ENCODE measurements at places on chromosomes 4 and X.

GRCh38 chr4:150310159-150310895, 232.1 kb downstream of the DCLK2 start:
- H3K27me3 ChIP-seq = no peaks in the 10 kb centered on the region
- DNase-seq = no peak
- no peaks in the 10 kb centered on the region for H3K4me1 ChIP-seq
- peaks cover 24% of the 10 kb centered on the region for H3K36me3 ChIP-seq
- no peak overlapping the region for H3K27ac ChIP-seq
- H3K4me3 ChIP-seq = no peak overlapping the region

DNA sequence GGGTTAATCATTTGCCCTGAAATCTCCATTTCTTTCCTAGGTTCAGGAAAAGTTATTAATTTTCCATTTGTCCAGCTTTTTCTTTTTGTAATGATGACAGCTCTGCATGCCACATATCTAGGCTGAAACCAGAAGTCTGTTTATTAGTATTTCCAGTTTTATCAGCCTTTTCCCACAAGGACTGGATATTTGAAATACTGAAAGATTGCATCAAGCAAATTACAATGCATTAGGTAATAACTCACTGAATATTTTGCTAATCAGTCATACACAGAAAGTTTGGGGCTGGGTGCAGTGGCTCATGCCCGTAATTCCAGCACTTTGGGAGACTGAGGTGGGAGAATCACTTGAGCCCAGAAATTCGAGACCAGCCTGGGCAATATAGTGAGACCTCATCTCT, 21.5 kb downstream of the SLC9A7 start:
- no peaks in the 10 kb centered on the region for H3K27me3 ChIP-seq
- H3K4me3 ChIP-seq = no peak overlapping the region
- H3K4me1 ChIP-seq = no peaks in the 10 kb centered on the region
- no peak for DNase-seq
- H3K27ac ChIP-seq = no peak overlapping the region

GRCh38 chr4:83449009-83449408, 6.6 kb downstream of the HELQ start:
- no peak for DNase-seq
- H3K27ac ChIP-seq = no peak overlapping the region
- peaks cover 11% of the 10 kb centered on the region for H3K4me1 ChIP-seq
- H3K36me3 ChIP-seq = no peaks in the 10 kb centered on the region
- no peaks in the 10 kb centered on the region for H3K27me3 ChIP-seq

- H3K27me3 ChIP-seq = no peaks in the 10 kb centered on the region
- H3K36me3 ChIP-seq = no peaks in the 10 kb centered on the region
- no peak overlapping the region for H3K27ac ChIP-seq
- no peak overlapping the region for H3K4me3 ChIP-seq
- no peaks in the 10 kb centered on the region for H3K4me1 ChIP-seq
- DNase-seq = no peak
Observed at GRCh38 chr4:106021737-106022410, 126.6 kb downstream of the NPNT start.

DNA sequence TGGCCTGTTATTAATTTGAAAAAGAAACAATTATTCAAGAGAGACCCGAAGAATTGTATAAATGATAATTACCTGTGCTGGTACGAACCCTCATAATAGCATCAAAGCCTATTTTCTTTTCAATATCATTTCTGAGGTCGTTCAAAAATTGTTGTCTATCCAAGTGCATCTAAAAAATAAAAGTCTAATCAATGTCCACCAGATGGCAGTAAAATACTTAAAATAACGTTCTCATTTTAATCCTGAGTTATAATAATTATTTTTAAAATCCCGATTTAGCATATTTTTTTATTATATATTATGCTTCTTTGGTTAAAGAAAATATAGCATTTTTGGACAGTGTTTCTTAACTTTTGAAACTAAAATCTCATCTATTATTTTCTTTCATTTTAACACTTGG, 55.7 kb downstream of the METTL14 start:
- peak overlapping the region; percentile 59 for H3K27ac ChIP-seq
- H3K36me3 ChIP-seq = peaks cover 66% of the 10 kb centered on the region
- H3K27me3 ChIP-seq = no peaks in the 10 kb centered on the region

DNA sequence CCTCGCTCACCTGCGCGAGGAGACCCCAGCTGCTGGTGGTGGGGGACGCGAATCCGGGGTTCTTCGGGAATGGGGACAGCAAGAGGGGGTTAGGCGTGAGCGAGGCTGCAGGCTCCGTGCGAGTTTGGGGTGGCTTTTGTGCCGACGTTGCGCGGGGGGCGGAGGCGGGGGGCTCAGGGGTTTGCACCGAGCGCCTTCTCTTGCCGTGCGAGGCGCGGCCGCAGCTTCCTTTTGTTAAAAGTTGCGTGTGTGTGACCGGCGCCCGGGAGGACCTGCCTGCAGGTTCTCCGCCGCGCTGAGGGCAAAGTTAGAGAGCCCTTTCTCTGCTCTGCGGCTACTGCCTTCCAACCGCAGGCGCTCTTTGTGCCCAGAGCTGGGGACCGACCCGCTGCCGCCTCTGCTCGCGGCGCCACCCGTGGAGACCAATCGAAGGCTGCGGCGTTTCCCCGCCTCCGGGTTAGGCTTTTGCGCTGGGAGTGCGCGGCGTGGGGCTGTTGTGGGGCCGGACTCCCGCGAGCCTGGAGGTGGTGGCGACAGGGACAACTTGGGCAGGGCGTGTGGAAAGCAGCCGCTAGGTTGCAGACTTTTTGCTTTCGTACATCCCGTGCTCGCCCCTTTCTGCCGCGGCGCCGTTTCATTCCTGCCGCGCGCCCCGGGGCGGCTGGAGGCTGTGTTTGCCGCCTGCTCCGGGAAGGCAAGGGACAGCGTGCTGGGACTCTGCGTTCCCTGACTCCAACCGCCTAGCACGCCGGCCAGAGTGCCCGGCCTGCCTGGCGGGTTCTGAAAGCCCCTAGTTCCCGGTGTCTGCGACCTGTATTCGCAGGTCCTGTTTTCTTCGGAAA, 716 bp downstream of the KIT start:
- H3K4me3 ChIP-seq = peak overlapping the region; percentile 60
- no peak for DNase-seq
- peak overlapping the region; percentile 49 for H3K27ac ChIP-seq
- peaks cover 24% of the 10 kb centered on the region for H3K4me1 ChIP-seq
- H3K27me3 ChIP-seq = peaks cover 67% of the 10 kb centered on the region

DNA sequence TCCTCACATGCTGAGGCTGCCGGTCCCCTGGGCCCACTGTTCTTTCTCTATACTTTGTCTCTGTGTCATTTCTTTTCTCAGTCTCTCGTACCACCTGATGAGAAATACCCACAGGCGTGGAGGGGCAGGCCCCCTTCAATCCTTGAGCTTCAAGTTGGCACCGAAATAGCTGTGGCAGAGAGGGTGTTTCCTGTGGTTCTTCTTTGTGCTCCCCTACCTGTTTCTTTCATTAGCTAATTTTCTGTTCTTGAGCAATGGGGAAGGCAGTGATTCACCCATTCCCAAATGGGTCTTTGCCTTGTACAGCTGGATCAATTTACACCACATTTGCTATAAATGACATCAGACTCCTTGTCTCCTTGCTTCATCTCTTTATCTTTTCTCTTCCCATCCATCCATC, 2.1 kb upstream of the CYSLTR1 start:
- H3K27me3 ChIP-seq = no peaks in the 10 kb centered on the region
- no peak overlapping the region for H3K27ac ChIP-seq
- H3K4me1 ChIP-seq = peaks cover 9% of the 10 kb centered on the region

DNA sequence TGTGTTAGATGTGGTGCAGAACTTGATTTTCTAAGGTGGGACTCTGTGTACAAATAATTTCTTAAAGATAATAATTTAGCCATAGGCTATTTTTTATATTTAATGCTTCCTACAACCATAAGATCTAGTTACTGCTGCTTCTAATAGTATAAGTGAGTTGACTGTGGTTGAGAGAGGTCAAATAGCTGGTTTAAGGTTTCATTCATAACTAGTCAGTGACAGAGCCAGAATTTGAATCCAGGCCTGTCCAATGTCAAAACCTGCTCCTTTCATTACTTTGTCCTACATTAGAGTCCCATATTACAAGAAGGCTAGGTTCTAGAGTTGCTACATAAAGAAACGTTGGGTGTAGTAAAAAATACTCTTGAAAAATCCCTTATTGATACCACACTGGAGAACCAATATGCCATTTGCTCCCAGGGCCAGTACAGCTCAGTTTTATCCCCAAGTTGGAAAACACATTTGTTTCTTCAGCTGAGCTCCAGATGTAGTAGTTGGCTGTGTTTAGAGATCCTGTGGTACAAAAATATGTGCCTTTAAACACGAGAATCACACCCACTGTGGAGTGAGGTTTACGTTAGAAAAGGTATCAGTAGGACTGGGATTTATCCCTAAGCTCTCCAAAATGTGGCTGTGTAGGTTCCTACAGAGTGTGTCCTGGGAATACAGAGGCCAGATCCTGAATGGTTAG, 84.3 kb downstream of the REPS2 start:
- H3K36me3 ChIP-seq = no peaks in the 10 kb centered on the region
- no peaks in the 10 kb centered on the region for H3K27me3 ChIP-seq
- no peak for DNase-seq

- DNase-seq = no peak
- H3K27me3 ChIP-seq = no peaks in the 10 kb centered on the region
- no peaks in the 10 kb centered on the region for H3K4me1 ChIP-seq
- no peak overlapping the region for H3K4me3 ChIP-seq
Observed at GRCh38 chrX:102950908-102951866, 14.1 kb downstream of the RAB40AL start.

DNA sequence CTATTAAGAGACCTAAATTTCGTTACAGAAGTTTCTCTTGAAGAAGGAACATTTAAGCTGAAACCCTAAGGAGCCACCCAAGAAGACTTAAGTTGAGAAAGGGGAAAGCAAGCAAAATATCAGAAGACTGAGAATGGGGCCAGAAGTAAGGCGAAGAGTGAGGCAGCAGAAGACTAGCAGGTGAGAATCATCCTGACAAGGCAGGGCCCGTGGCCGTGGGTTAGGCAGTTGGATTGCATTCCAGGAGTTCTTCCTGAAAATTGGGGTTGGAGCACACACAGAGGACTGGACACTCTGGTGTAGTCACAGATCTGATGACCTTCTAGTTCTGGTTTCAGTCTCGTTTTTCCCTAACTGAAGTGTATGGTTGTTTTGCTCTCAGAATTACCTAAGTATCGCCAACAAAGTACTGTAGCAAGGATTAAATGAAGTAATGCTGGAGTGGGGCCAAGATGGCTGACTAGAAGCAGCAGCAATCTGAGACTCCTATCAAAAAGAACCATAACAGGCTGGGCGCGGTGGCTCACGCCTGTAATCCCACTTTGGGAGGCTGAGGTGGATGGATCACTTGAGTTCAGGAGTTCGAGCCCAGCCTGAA, 94.4 kb upstream of the GUCY1A1 start:
- no peaks in the 10 kb centered on the region for H3K4me1 ChIP-seq
- no peaks in the 10 kb centered on the region for H3K27me3 ChIP-seq
- no peaks in the 10 kb centered on the region for H3K36me3 ChIP-seq
- no peak overlapping the region for H3K4me3 ChIP-seq

DNA sequence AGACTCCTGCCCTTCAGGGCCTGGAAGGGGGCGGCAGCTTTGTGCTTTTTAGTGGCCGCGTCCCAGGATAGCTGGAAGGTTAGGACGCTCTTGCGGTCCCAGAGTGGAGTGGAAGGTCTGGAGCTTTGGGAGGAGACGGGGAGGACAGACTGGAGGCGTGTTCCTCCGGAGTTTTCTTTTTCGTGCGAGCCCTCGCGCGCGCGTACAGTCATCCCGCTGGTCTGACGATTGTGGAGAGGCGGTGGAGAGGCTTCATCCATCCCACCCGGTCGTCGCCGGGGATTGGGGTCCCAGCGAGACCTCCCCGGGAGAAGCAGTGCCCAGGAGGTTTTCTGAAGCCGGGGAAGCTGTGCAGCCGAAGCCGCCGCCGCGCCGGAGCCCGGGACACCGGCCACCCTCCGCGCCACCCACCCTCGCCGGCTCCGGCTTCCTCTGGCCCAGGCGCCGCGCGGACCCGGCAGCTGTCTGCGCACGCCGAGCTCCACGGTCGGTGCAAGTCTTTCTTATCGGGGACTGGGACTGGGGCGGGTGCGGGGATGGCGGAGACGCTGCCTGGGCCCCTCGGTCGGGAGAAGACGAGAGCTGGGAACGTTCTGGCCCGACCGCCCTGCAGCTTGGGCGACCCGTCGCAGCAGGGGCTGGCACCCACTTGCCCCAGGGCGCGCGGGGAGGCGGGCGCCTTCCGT, at the start of gene EDNRA:
EDNRA (plus strand) TSS at position 207 of the 686 bp plus-strand sequence. CDS start 4,585 bp downstream, outside the sequence.
- H3K27me3 ChIP-seq = no peaks in the 10 kb centered on the region
- peak within 1 kb of the TSS; percentile 55 for H3K4me3 ChIP-seq

DNA sequence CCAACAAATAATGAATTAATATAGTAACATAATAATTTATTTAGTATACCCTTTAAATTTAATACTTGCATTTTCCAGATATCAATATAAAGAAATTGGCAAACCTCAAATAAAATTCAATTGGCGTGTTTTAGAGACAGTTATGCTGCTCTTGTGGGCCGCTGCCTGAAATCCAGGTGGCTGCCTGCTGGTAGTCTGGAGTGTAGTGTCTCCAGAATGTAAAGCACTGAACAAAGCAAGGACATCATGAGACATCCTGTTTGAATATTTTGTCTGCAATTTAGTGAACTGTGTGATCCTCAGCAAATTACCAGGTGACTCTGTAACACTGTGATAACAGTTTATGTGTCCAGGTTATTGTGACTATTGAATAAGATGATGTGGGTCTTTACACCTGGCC, 29.9 kb downstream of the ZFP42 start:
- H3K27me3 ChIP-seq = no peaks in the 10 kb centered on the region
- H3K36me3 ChIP-seq = no peaks in the 10 kb centered on the region

- no peak overlapping the region for H3K27ac ChIP-seq
- H3K4me3 ChIP-seq = no peak overlapping the region
- H3K27me3 ChIP-seq = no peaks in the 10 kb centered on the region
- H3K4me1 ChIP-seq = no peaks in the 10 kb centered on the region
- no peaks in the 10 kb centered on the region for H3K36me3 ChIP-seq
Observed at GRCh38 chr4:170849969-170850368, 760.2 kb upstream of the AADAT start.

DNA sequence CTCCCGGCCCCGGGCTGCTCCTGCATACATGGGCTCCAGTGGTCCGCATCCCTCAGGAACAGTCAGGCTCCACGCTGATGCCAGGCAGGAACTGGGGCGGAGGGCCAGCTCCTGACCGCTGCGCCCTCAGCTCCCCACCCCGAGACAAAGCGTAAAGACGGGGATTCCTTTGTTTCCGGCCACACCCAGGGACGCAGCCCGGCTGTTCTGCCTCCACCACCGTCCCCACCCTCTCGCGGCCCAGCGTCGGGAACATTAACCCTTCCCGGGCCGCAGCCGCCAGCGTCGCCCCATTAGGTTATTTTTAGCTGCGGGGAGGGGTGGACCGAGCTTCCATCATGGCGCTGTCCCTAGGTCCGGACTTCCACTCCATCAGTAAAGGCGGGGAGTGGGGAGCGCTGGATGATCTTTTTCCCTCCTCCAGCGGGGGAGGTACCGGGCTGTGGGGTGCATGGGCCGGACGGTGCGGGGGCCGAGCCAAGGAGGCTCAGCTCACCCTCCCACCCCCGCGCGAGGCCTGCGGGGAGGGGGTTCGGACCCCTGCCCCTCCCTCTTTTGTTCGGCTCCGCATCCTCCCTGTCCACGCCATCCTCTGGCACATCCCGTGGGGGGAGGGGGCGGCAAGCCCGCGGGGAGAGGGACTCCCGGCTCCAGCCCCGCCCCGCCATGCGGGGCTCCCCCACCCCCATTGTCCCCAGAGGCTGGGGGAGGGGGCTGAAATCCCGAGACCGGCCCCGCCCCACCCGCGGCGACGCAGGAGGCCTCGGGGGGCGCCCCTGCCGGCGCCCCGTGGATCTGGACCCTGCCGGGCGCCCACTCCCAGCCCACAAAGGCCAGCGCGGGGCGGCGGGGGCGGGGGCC, 5.3 kb downstream of the CRMP1 start:
- H3K4me1 ChIP-seq = peaks cover 67% of the 10 kb centered on the region
- DNase-seq = no peak
- peaks cover 12% of the 10 kb centered on the region for H3K27me3 ChIP-seq
- H3K4me3 ChIP-seq = peak overlapping the region; percentile 63
- H3K27ac ChIP-seq = no peak overlapping the region
- H3K36me3 ChIP-seq = no peaks in the 10 kb centered on the region

Data from esophagus squamous epithelium (tissue), 5 donors.